Ascending aorta (tissue), 2 donors: ENCODE measurements at places on chromosomes 4 and X. TPM values are rescaled to one million over a fixed set of nuclear protein-coding genes. Genes with fewer than 3 reads are reported as not detected.

GRCh38 chr4:17512973-17513665, 1.2 kb upstream of the QDPR start:
- DNase-seq, result no peak

The PTCHD1 gene
- total RNA-seq, result 2.8 TPM

GRCh38 chrX:66014084-66014483, 25.8 kb downstream of the VSIG4 start:
- no peak for DNase-seq

GRCh38 chr4:7309636-7310390, 117.5 kb downstream of the SORCS2 start:
- no peak for DNase-seq

GRCh38 chr4:87856816-87857215, 24.0 kb downstream of the MEPE start:
- DNase-seq, result no peak

DNA sequence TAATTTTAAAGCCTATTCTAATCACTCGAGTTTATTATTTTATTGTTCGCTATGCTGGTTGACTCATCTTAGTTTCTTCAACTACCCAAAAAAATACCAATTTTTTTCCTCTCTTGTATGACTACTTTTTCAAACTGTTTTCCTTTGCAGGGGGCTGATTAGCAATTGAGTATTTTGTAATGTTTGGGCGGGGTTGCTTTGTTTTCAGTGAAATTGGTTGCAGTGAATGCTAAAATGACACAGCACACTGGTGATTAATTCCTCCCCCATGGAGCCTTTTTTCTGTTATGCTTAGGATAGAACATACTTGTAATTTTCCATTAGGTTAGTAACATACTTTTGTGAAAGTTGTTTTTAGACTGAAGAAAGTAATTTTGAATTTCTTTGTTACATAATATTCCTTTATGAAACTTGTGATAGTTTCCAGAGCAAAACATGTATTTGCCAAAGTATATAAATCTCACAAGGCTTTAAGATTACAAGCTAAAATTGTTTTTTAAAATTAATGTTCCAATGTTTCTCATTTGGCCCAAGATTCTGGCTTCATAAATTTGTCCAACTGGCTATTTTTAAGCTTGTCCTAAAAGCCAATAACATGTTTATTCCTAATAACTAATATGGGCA, 120.4 kb downstream of the CHIC1 start:
- no peak for DNase-seq
